Left kidney (tissue), 8 donors: ENCODE measurements at places on chromosomes 5 and 9.

- DNase-seq: no peak
Observed at GRCh38 chr9:68798423-68798822, 93.4 kb downstream of the PIP5K1B start.

- no peak for DNase-seq
Observed at GRCh38 chr9:88936668-88937067, 54.6 kb upstream of the S1PR3 start.

GRCh38 chr9:114470581-114470980 lies 34.7 kb downstream of the WHRN start:
- no peak for DNase-seq

- peak; percentile 97 for DNase-seq
Observed at GRCh38 chr5:140700177-140701144, at the start of gene ZMAT2. Gene ZMAT2 (plus strand): TSS chr5:140700447. CDS start chr5:140700461, 14 bp downstream.

- peak; percentile 28 for DNase-seq
Observed at GRCh38 chr5:102295534-102296177, 428 bp downstream of the SLCO4C1 start.

DNA sequence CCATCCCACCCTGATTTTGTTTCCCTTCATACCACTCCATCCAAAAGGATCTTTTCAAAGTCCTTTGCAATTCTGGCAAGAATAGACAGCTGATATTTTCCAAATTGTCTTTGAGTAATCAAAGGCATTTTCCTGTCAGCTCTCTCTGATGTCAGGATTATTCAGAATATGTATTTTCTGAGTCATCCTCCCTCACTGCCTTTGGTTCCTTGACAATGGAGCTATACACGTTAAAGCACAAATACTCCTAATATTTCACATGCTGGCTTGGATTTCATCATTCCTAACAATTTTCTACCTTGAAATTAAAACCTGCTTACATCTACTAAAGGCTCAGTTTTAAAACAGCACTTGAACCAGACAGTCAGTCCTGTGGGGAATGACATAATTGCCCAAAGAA lies 379.4 kb downstream of the GADD45G start:
- DNase-seq: no peak

DNA sequence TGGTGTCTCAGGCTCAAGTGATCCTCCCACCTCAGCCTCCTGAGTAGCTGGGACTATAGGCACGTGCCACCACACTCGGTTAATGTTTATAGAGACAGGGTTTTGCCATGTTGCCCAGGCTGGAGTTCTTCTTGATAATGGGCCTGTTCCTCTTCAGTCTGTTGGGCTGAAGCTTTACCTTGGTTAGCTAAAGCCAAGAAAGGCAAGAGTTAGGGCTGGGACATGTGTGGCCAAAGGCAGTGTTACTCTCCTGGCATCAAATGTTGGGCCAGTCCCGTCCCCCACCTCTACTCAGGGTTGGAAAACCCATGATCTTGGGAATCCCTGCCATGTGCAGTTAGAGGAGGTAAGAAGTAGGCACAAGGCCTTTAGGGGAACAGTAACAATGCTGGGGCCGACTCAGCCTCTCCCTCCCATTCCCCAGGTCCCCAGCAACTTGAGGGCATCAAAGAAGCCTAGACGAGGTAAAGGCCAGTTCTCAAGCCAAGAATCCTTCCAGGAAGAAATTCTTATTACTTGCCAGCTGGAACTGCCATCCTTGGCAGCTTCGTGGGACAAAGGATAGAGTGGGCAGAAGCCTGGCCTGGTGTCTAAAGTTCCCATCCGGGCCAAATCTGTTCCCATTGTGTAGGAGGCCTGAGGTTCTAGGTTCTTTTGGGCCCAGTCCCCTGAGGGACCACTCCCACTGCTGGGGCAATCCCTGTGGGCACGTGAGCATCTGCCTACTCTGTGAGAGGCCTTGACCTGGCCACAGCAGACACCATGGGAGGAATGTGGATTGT lies 4.5 kb downstream of the EGR1 start:
- no peak for DNase-seq

DNA sequence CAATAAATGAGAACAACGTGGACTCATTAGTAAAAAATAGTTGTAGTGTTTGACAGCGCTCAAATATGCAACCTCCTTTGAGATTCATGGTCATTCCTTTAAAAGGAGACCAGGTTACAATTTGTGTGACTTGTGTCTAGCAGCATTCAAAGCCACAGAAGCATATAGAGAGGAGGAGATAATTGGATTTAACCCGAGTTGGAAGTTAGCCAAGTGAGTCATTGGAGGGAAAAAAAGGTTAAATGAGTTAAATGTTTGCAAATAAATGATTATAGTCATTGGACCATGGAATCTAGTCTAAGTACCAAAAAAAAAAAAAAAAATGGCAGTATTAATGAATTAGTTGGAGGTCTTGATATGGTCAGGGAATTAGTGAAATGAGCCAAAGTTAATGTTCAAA lies 90.9 kb downstream of the ITGA1 start:
- no peak for DNase-seq

DNA sequence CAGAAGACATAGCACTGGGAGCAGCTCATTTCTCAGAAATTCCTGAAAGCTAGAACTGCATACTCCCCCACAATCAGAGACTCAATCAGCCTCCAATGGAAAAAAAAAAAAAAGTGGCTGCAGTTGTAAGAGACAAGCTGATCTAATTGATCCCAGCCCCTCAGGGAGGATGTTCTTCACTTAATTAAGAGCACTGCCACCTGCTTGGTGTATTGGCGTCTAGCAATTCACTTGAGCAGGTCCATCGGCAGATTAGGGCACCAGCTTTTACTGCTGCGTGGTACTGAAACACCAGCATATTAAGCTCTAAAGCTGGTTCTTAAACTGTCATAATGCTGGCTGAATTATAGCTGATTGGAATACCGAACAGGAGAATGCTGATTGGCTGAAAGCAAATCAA lies 1890.1 kb upstream of the WWC1 start:
- no peak for DNase-seq

GRCh38 chr9:34502471-34502870 lies 20.3 kb downstream of the ENHO start:
- DNase-seq: no peak

DNA sequence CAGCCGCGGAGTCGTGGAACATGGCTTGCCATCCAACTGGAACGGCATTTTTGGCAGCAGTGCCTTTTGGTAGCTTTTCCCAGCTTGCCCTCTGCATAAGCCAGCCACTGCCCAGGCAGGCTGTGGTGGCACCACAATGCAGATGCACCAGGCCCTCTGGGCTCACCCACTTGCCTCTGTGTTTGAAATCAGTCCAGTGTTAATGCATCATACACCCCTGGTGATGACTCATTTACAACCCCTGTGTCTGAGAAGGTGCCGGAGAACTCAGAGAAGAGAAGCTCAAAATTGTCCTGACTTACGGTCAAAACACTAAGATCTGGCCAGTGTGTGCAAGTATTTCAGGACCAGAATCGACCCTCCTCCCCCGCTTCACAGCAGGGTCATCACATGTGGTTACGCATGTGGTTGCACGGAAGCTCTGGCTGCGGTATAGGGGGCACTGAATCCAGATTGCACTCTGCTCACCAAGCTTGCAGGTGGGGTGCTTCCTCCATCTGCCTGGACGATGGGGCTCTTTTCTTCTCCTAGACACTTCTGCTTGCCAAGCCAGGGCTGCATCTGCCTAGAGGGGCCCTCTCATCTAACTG lies 66.5 kb upstream of the SMIM15 start:
- no peak for DNase-seq

GRCh38 chr9:91187311-91187964 lies 174.3 kb downstream of the AUH start:
- DNase-seq: no peak
